Amniotic epithelial cell (primary cell): ENCODE measurements at places on chromosomes 12 and 14.

- no peak for DNase-seq
These were observed 276.1 kb downstream of the ALG10 start for GRCh38 chr12:34298176-34298970.

DNA sequence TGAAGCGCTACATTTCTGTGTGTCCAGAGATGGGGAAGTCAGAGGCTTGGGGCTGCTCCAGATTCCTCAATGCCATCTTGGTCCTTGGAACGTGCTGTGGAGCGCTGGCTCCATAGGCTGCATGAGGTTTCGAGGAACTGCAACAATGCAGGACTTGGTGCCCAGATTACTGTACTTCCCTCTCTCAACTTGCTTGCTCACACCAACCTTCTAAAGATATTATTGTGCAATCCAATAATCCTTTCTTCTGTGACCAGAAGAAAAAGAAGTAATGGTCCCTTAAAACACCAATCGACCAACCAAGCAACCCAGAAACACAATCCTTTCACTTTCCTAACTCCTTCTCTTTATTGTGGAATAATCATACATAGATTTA, 3.7 kb downstream of the PRICKLE1 start:
- DNase-seq: no peak

DNA sequence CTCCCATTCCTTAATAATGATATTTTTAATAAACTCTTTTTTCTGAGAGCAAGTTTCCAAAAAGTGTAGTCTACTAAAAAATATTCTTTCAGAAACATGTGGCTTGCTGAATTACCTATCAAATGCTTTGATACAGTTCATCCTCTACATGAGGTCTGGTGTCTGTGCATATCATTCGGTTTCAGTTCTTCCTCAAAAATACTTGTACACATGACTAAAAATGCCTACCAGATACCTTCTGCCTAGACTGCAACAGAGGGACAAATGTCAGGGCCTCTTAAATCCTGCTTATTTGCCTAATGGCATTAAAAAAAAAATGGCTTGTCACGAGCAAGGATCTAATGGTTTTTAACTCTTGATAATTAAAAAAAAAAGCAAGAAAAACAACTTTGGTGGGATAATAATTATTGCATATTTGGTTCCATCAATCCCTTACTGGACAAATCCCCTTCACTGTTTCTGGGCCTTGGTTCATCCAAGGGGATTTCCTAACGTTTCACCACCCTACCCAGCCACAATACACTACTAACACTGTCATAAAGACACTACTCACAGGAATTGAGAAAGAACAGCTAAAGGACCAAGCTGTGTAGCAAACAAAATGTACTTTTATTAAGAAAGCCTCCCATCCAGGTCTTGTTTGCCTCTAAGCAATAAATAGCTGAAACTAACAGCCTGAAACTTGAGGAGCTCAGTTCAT, 45.7 kb downstream of the PARP11 start:
- no peak for DNase-seq

DNA sequence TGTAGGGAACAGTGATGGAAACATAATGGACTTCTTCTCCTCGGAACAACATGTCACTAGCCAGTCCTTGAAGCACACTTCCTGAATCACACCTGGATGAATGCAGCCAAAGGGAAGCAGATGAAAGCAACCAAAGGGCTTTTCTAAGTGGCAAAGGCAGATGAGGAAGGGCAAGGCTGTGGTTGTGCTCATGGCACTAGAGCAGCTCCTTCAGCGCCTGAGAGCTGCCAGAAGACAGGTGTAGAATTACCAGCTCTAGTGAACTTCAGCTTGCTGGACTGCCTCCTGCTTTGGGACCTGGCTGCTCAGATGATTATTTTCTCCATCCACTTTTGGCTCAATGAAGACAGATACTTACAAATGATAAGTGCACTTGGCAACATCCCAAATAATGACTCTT, 1372.1 kb upstream of the SEL1L start:
- DNase-seq: no peak

- no peak for DNase-seq
These were observed 243.0 kb downstream of the TTC8 start for GRCh38 chr14:89067293-89067972.

DNA sequence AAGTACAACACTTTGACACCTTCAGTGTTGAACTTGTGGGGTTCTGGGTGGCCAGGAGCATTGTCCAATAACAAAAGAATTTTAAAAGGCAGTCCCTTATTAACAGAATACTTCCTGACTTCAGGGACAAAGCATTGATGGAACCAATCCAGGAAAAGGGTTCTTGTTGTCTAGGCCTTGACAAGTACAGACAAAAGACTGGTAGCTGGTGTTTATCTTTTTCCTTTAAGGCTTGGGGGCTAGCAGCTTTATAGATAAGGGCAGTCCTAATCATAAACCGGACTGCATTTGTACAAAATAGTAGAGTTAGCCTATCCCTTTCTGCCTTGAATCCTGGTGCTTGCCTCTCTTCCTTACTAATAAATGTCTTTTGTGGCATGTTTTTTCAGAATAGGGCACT, 27.4 kb downstream of the FAM177A1 start:
- no peak for DNase-seq

- DNase-seq: no peak
These were observed 1203.5 kb upstream of the TMEM132C start for GRCh38 chr12:127063339-127064072.

DNA sequence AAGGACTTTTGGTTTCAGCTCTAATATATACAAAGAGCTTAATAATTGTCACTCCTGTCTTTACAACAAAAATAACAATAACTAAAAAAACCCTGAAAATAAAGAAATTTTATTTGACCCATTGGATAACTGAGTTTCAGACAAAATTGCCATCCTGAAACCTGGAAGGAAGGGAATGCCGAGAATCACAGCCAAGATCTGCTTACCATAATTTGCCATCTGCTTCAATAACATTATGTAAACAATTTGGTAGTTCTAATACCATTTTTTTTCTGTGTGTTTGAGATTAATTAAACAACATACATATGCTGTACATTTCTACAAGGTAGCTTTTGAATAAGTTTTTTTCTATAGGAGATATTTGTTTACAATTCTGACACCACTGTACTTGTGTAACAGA, 596.3 kb upstream of the MGAT4C start:
- no peak for DNase-seq

DNA sequence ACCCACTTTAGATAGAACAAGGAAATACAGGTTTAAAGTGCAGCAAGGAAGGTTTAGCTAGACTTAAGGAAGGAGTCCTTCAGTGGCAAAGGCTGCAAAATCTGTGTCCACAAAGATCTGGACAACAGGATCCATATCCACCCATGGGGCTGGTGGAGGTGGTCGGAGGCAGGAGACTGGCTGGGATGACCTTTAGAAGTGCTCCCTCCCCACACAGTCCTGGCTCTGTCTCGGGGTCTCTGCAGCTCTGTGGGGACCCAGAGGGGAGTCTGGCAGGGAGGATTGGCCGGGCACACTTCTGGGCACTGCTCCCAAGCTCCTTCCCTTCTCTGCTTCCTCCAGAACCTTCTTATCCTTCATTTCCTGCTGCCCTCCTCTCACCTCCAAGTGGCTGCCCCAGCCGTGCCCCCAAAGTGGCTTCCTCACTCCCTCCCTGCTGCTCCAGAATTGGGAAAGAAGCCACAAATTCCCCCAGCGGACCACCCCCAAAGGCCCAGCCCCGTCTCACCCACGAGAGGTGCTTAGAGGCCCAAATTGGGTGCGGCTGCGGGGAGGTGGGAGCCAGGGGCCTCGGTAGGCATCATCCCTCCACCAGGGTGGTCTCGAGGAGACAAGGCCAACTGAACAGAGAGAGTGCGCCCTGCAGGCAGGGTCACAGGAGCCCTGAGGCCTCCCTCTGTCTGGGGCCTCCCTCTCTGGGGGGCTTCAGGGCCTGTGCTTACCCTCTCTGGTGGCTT, 21.9 kb upstream of the PGF start:
- DNase-seq: no peak

DNA sequence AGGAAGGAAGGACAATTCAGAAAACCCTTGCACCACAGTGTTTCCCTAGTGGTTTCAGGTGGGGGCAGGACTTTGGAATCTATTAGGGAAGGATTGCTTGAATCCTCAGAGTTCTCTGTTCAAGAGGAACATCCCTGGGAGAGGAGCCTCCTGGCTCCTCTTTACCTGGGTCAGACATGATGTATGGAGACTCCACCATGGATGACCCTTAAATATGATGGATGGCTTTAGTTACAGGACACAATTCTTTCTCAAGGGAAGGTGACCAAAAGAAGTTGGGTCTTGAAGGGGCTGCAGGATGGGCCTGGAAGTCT, 396.6 kb downstream of the NRXN3 start:
- DNase-seq: no peak

DNA sequence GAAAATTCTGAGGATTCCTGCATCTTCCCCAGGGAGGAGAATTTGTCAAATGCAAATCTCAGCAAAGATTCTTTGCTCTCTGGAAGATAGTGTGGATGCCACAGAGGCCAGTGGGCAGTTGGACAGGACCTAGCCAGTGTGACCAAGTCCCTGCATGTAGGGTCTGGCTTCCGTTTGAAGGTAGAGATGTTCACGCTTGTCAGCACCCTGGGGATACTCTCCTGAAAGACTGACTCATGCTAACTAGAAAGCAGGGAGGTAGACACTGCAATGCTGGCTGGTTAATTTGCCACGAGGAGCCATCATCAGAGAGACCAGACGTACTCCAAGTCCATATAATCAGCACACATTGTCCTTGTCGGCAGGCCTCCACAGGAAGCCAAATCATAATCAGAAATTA, 130.1 kb downstream of the SAMD4A start:
- DNase-seq: no peak

GRCh38 chr14:103223818-103224352, 100.6 kb downstream of the TNFAIP2 start:
- no peak for DNase-seq

- no peak for DNase-seq
These were observed 198.9 kb upstream of the CAND1 start for GRCh38 chr12:67070307-67070600.

DNA sequence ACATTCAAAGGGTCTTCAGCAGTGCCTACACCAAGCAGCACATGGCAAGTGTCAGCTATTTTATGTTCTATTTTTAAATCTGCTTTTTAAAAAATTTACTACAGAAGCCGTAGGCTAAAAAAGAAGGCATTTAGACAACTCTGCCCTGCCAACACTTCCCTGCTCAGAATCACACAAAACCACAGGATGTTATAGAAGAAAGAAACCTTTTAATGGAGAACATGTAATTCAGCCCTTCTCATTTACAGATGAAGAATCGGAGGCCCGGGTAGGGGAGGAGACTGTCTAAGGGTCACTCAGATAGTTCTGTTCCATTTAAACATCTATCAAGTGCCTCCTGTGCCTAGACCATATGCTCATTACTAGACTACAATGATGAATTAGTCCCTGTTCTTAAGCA, 171.8 kb upstream of the NTF3 start:
- DNase-seq: no peak

- DNase-seq: no peak
These were observed 50.3 kb downstream of the TDP1 start for GRCh38 chr14:90005939-90006530.

DNA sequence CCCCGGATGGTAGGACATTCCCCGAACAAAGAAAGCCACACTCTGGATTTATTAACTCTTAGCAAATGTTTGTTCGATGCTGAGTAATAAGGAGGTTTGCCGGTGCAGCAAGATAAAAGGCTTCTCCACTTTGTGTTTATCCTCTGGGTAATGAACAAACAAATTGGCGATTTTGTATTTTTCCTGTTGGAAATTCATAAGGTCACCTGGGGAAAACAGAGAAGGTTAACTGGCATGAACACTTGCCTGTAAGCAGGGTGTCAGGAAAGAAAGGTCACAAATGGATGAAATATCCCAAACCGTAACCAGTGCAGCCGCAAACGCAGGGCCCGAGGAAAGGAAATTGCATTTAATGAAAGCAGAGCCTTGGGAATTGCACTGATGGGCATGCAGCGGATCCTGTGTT, 132.8 kb downstream of the RMST start:
- DNase-seq: no peak

DNA sequence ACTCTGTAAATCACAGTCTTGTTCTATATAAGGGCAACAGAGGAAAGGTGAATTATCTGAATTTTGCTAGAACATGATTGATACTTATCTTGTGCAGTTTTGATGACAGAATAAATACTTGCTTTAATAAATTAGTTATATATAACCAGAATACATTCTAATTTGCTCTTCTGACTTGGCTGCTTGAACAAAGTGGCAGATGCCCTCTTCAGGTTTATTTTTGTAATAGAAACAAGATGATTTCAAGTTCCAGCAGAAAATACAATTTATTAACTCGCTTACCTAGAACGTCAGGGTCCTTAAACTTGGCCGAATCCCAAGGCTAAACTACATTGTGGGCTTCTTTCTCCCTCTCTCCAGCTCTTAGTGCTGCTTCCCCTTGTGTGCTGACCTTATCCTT, 57.6 kb upstream of the SSTR1 start:
- no peak for DNase-seq

DNA sequence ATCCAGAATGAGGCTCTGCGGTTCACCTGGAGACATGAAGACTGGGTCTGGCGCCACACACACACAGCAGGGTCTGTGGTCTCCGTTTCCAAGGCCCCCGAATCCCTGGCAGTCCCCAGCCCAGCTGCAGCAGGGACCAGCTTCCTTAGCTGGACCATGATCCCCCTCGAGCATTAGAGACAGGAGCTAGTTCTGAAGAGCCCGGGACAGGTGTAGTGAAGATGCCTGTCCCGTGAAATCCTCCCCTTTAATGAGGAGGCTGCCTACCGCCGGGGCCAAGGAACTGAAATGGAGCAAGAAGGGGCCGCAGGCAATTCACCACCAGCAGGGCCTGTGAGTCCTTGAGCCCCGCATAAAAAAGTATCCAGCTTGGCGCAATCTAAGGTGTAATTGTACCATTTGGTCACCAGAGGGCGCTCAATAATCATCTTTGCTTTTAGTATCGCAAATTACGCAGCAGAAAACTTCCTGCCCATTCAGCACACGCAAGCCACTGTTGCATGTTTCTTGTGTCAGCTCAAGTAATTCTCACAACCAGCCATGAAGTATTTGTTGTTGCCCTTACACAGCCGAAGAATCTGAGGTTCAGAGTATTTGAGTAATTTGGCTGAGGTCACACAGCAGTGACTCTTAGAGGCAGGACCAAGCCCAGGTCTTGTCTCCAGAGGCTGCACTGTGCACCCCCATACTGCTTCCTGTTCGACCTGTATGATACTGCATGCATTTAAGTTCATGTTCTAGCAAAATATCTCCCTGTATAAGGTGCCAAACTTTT, 54.3 kb upstream of the PPP2R5C start:
- DNase-seq: peak; percentile 81

DNA sequence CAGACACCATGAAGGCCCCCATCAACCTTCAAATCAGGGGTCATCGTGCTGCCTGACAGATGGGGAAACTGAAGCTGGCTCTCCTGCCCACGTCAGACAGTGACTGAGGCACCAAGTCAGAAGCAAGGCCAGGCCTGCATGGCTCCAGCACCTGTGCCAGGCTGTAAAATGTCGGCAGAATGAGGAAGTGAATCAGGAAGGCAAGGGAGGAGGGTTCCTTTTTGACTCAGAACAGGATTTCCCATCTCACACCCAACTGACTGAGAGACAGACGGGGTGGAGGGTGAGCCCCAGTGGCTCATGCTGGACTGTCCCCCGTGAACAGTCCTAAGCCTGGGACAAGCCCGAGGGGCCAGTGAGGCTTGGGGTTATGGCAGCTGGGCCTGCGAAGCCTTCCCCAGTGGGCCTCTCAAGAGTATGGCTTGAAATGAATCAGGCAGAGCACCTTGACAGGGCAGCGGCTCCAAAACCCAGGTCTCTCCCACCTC, 20.9 kb downstream of the SYNE3 start:
- no peak for DNase-seq
